NCI-H226 (cell line): ENCODE measurements at places on chromosomes 13 and 19.

DNA sequence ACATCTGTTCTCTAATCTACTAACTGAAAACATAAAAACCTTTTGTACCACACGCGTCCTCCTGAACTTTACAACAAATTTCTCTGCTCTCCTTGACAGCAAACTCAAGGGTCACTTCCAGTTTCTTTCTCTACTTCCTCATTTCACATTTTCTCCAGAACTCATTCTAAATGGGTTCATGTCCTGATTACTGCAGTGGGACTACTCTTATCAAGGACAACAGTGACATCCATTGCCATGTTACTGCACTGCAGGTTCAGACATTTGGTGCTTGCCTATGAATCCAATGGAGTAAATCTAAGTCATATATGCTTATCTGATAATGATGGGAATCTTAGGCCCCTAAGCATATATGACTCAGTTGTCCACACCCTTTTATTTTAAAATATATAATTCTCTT lies 35.3 kb downstream of the FPR3 start:
- no peak for DNase-seq

GRCh38 chr19:49428547-49429451 lies 3.6 kb downstream of the GFY start:
- DNase-seq: no peak

GRCh38 chr19:38975214-38975860 lies at the start of gene FBXO17:
FBXO17 (minus strand) TSS chr19:38975742; CDS start chr19:38950319, 25,423 bp downstream.
- DNase-seq: no peak

DNA sequence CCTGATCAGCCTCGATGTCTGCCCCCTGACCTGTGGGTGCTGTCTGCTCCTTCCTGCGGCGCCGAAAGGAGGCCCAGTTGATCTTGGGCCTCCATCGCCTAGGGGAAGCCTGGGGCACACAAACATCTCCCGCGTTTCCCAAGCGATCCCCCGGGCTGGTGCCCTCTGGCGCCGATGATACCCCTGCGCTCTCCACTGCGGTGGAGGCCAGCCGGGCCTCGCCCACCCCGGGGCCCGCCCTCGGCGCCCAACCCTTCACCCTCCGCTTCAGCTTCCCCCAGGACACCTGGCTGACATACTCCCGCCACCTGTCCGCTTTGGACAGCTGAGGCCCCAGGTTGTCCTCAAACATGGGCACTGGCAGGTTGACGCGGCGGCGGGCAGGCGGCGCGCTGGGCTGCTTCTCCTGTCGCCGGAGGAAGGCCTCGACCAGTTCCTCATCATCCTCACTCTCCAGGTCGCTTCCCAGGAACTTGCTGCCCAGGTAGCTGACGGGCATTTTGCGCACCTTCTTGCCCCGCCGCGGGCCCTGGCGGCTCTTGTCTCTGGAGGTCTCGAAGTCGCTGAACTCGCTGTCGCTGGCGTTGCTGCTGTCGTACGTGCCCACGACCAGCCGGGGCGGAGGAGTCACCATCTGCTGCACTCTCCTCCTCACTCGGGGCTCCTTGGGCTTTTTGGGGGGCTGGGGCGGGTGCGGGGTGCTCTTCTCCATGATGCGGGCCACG lies 1.3 kb downstream of the CCDC8 start:
- DNase-seq: no peak

GRCh38 chr19:53007200-53007599 lies 6.5 kb upstream of the ERVV-1 start:
- no peak for DNase-seq

DNA sequence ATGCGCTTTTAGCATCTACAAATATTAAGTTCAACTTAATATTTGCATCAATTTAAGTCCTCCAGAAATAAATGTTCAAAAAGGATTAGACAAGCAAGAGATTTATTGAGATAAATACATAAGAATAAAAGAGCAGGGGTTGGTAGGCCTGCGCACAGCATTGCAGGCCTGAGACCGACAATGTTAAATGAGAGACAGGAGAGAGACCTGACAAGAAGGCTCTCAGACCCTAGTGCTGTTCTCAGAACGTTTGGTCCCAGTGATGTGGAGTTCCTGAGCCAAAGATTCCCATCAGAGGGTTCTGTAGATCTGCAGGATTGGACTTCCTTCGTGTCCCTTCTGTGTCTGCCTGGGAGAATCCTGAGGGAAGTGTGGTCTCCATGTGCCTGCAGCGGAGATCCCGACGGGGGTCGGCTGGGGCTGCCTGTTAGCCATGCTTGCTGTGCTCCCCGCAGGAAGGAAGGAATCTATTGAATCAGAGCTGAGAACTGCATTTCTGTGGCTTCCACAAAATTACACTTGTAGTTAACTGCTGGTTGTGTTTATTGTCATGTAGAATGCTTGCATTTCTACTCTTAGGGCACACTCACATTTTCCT lies 369.9 kb upstream of the SLC10A2 start:
- no peak for DNase-seq

DNA sequence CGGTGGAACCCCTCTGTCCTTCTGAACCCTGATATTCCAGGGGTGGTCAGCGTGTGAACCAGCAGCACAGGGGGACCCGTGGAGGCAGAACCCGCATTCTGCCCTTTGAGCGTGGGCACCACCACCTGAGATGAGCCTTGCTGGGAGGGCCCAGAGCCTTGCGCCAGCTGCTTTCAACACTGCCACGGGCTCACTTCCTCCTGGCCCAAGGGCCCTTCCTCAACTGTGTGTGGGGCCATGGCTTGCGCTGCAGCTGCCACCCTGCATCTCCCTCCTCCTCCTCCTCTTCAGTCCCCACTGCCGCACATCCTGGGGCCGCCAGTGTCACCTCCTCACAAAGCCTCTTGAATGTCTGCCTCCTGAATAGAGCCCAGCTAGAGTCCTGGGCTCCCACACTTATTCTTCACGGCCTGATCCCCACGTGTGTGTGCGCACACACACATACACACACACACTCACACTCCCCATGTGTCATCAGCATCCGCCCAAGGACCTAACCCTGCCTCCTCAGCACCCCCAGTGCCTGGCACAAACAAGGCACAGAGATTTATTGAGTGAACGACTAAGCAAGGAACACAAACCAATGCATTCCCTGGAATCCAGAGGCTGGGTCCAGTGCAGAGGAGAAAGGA lies 26.9 kb upstream of the TMEM160 start:
- no peak for DNase-seq
